Stromal cell of bone marrow (primary cell): ENCODE measurements at places on chromosomes 7 and 10.

- peak; percentile 97 for DNase-seq
Observed at GRCh38 chr10:91613411-91614187, 19.3 kb downstream of the PPP1R3C start.

DNA sequence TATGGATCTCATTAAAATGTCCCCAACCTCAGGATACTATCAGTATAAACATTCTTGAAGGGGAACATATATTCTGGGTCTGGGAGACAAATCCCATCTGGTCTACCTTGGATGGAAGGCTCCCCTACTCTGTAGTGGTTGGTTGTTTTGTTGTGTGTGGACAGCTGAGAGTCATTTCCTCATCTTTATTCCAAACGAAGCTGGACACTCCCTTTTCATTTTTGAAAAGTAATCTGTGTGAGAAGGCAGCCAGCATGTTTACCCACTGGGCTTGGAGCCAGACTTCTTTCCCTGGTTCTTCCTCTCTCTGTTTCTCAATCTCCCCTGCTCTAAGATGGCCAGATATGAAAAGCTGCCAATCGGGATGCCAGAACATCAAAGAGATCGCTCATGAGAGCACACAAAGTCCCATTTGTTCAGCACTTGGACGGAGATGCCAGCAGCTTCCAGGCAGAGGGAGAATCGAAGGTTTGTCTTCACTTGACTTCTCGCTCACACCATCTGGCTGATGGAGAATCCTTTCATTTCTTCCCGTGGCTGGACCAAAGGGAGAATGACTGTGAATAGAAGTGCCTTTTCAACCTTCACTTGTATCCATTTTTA is 108.1 kb upstream of the AGR3 start:
- peak; percentile 84 for DNase-seq

DNA sequence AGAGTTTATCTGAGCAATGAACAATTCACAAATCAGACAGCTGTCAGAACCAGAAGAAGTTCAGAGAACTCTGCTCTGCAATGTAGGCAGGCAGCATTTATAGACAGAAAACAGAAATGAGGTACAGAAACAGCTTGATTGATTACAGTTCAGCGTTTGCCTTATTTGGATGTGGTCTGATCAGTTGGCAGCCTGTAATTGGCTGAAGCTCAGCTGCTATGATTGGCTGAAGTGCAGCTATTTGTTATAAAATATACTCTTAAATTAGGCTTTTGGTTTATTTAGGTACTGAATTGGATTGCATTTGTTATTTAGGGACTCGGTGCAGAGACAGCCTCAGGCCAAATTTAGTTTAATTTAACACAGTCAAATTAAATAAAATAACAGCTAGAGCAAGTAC is 85.8 kb upstream of the JAZF1 start:
- DNase-seq: no peak

- no peak for DNase-seq
Observed at GRCh38 chr7:34762764-34763163, 104.7 kb downstream of the NPSR1 start.

DNA sequence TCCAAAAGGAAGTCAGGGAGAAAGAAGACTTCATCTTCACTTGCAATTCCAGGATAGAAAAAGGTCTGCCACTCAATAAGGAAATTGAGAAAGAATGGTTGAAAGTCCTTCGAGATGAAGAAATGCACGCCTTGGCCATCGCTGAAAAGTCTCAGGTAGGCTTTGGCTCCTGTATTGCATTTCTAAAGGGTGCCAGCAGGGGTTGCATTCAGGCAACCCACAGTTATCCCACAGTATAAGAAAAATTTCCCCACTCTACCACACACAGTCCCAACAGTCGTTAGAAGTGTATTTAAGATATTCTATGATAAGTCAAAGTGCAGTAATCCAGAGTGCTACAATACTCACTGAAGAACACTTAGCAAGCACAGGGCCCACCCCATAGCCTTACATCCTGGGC is 93.4 kb upstream of the FGL2 start:
- no peak for DNase-seq

GRCh38 chr7:81627536-81628287 is 142.1 kb downstream of the HGF start:
- DNase-seq: peak; percentile 54

- DNase-seq: no peak
Observed at GRCh38 chr10:21661935-21662334, 127.9 kb downstream of the MLLT10 start.

DNA sequence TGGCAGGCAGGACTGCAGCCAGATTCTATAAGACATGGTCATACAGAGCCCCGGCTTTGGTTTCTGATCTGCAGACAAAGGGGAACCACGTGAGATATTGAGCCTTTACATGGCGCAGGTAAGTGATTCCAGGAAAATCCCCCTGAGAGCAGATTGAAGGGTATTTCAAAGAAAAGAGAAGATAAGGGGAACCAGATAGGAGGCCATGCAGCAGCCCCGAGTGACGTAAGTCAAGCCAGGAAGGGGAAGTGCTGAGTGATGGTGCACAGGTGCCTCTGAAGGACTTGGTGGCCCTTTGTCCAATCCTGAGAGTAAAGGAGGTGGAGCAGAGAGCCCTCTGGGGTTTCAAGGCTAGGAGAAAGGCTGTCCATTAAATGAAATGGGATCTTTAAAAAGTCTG is 329.0 kb downstream of the ACTR3B start:
- DNase-seq: no peak

DNA sequence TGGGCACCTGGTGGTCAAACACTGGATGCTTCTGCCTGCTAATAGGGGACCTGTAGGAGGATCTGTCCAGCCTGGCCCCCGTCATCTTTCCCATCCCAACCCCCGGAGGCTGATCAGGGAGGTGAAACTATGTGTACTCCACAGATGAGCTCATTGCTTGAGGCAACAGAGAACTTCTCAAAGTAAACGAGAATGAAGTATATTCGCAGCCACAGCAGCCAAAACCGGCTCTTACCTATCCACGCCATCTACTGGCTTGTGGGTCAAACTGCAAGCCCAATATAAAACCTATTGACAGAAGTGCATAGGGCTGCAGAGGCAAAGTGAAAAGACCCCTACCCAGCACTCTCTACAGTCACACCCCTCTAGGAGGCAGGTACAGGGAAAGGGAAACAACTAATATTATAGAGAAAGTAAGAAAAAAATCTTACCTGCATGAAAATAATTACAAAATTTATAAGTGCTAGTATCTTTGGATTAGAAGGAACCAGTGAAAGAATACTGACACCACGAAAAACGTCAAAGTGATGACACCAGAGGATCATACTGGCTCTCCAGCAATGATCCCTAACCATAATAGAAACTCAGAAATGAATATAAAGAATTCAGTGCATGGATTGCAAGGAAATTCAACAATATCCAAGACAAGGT is 973.5 kb downstream of the ANKRD7 start:
- peak; percentile 13 for DNase-seq

DNA sequence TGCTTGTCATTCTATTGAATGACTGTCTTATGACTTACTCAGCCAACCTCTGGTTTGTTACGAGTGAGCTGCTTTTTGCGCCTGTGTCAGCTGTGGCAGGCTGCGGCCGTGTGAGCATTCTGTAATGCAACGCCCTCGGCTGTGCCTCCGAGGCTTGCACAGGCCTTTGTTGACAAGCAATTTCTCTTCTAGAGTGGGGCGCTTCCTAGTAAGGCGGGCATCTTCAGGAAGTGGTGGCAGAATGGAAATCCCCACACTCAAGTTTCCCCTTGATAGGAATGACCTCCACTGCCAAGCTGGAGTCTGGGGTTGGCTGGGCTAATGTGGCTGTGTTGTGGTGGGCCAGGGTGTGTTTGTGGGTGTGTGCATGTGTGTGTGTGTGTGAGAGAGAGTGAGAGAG is 20.2 kb upstream of the TMEM178B start:
- no peak for DNase-seq

- no peak for DNase-seq
Observed at GRCh38 chr7:2520761-2521290, 1.3 kb downstream of the LFNG start.

DNA sequence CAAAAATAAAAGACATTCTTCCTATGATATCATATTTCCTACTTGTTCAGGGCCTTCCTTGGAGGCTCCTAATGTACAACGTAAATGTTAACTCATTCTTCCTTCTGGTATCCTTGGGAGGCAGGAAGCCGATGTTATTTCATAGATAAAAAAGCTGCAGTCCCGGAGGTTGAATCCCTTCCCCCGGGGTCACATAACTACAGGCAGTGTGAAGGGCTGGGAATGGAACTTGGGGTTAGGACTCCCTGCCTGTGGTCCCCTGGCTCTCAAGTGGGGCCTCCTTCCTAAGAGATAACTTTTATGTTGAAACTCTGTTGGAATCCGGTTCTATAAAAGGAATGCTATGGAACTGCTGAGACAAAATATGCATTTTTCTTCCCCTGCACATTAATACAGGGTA is 14.9 kb upstream of the CCDC3 start:
- DNase-seq: no peak

- DNase-seq: no peak
Observed at GRCh38 chr7:13231216-13231615, 543.8 kb downstream of the ARL4A start.

DNA sequence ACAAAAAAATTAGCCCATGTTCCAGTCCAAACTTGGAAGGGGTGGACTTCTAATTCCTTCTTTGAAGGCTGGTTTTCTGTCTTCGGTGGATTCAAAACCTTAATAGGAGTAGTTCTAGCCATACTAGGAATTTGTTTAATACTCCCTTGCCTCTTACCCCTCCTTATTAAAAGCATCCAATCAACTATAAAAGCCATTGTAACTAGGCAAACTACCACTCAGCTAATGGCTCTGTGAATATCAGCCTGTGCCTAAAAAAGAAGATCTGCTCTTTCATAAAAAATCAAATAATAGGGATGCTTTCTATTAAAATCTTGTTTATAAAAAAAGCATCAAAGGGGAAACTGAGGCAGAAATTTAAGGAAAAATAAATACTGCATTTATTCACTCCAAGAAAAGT is 4.1 kb upstream of the ADCK2 start:
- no peak for DNase-seq

DNA sequence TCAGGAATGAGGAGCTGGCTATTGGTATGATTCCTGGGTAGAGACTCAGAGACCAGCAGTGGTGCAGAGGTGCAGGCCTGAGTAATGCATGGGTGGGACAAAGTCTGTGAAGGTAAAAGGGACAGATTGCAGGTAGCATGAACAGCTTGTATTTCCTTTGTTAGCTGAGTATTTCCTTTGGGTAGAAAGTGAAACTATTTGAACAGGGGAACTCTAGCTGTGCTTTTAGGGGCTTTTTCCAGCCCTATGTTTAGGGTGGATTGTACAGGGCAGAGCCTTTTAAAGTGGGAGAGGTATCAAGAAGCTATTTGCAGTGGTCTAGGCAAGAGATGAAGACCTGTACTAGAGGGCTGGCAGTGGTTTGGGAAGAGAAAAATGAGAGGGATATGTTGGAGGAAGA is 739.9 kb downstream of the REEP3 start:
- no peak for DNase-seq

GRCh38 chr7:64045301-64046040 is at the start of gene ZNF727:
ZNF727 (plus strand) TSS chr7:64045434; CDS start chr7:64045622, 188 bp downstream.
- peak; percentile 50 for DNase-seq

DNA sequence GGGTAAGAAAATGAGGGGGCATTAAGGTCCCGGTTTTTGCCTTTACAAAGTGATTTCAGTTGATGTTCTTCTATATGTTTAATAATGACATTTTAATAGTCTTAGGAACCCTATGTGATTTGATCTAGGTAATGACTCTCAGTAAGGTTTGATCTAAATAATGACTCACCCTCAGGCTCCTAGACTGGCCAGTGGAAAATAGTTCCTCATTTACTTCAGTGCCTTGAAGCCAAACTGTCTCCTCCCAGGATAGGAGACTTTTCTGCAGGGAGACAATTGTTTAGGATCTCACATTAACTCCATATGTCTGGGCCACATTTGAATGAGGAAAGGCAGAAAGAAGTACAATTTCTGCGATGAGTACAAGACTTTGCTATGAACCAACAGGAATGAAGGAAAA is 1331.9 kb downstream of the XPNPEP1 start:
- DNase-seq: no peak

DNA sequence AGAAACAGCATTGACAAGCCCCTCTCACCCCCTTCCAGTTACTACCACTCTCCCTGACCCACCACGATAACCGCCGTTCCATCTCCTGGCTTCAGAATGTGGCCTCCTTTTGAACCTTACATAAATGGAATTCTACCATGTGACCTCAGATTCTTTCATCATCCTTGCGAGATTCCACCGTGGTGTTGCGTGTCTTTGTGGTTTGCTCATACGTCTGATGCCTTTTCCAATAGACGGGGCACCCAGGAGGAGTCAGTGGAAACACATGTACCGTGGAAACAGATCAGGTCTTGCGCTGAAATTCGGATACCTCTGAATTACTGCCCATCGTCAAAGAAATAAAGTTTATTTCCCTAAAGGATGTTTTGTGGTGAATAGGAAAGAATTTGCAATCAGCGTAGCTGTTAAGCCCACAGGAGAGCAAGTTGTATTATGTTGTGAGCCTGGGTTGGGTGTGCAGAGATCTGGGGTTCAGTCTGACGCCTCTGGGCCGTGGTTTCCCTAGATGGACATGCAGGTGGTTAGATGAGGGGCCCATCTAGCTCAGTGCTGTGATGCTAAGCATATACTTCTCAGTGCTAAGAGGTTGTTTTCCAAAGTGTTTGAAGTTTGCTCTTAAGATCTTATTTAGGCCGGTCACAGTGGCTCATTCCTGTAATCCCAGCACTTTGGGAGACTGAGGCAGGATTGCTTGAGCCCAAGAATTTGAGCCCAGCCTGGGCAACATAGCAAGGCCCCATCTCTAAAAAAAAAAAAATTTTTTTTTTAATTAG is 29.1 kb downstream of the GTF2IRD1 start:
- DNase-seq: peak; percentile 86

- DNase-seq: no peak
Observed at GRCh38 chr7:47049234-47049774, 532.6 kb downstream of the TNS3 start.

DNA sequence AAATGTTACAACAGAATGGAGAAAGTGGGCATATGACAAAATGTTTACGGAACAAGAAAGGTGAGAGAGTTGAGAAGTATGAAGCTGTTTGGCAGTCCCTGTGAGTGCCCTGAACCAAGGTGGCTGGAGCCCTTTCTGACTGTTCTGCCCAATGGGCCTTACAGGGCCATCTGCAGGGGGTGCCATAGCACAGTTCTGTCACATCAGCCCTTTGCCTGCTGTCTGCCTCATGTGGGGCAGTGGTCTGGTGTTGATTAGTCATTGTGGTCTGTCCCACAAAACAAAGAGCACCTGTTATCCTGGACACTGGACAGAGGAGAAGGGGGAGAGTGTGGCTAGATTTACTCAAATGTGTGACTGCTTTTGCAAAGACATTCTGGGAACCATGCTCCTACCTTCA is 51.5 kb upstream of the OSBPL3 start:
- no peak for DNase-seq

GRCh38 chr10:75772153-75772887 is 340.9 kb downstream of the LRMDA start:
- DNase-seq: peak; percentile 32

DNA sequence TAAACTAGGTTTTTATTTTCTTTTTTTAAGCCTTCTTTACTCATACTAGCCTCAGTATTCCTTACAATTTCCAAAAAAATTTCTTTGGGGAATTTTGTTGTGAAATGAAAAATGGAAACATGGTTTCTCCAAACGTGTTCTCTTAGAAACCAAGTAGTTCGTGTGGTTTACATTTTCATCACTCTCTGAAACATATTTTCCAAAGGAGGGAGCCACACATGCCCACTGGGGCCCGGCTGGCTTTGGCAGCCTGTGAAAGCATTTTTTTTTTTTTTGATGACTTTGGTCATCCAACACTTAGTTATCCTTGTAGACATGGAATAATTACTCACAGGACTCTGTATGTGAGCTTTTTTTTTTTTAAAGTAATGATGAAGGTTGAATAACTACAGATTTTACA is 169.6 kb downstream of the C7orf25 start:
- peak; percentile 61 for DNase-seq

GRCh38 chr7:26667514-26668133 is 196.8 kb downstream of the SKAP2 start:
- DNase-seq: peak; percentile 92
